ENCODE measurements at places on chromosomes 1 and 21. TPM values are rescaled to one million over a fixed set of nuclear protein-coding genes. Genes with fewer than 3 reads are reported as not detected.

Gene AQP10
- not detected for total RNA-seq

Gene ATP6V1G3
- total RNA-seq: not detected

Gene TNFSF18
- total RNA-seq: 6.3 TPM

Gene BRDT
- 2.1 TPM for total RNA-seq

Gene SF3B4
- total RNA-seq: 21.0 TPM

Gene SDF4
- 223 TPM for total RNA-seq

Gene PTTG1IP
- 328 TPM for total RNA-seq

Gene GBP2
- 39.8 TPM for total RNA-seq
